GM23338 (cell line): ENCODE measurements at places on chromosomes 1 and 21.

DNA sequence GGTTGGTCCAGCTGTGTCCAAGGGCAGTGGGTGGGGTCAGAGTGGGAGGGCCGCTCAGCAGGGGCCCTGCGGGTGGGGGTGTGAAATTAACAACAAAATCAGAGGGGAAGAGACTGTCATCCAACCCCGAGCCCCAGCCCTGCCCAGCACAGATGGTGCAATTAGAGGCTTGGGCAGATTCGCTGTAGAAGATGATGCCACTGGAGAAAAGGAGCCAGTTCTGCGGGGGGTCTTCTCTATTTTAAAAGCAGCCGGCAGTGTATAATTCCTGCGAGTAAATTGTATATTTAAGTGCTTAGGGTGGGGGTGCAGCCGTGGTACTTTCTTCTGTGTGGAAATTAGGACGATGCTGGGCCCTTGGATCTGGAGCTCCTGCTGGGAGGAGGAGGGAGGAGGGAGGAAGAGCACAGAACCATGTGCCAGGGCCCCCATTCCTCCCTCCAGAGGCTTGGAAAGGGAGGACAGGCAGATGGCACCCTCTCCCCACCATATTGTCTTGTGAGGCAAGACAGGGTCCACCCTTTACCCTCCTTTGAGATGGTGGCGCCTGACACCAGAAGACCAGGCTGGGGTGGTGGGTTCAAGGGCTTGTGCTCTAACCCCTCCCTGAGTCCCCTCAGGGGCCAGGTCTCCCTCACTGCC, 89.2 kb downstream of the ACTL8 start:
- no peak for DNase-seq

- DNase-seq, result no peak
Measured at GRCh38 chr21:27265949-27266348, 299.1 kb upstream of the ADAMTS5 start.

DNA sequence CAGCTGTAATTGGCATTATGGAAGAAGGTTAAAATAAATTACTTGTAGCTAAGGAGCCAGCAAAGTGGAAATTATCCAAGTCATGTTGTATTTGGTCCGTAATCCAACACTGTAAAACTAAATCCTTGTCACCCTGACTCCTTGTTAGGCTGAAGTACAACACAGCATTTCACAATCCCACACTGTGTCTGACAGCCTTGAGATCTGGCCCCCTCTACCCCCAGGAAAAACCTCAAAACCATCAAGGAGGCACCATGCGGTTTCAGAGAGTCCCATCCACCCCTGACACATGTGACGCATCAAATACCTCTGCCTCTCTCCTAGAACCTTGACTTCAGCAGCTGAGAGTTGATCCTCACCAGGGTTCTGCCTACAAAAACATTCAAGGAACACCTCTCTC, 41.0 kb downstream of the LMX1A start:
- DNase-seq, result no peak

DNA sequence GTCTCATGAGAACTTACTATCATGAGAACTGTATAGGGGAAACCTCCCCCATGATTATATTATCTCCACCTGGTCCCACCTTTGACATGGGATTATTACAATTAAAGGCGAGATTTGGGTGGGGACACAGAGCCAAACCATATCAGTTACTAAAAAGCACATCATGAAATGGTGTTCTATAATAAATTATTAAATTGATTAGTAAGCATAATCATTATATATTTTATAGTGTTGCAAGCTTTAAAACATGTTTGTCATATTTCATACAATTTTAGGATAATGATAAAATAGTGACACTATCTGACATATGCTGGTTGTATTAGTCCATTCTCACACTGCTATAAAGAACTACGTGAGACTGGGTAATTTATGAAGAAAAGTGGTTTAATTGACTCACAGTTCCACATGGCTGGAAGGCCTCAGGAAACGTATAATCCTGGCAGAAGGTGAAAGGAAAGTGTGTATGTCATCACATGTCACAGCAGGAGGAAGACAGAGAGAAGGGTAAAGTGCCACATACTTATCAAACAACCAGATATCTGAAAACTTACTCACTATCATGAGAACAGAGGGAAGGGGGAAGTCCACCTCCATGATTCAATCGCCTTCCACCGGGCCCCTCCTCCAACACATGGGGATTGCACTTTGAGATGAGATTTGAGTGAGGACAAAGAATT, 539.2 kb upstream of the OLFM3 start:
- DNase-seq, result no peak

DNA sequence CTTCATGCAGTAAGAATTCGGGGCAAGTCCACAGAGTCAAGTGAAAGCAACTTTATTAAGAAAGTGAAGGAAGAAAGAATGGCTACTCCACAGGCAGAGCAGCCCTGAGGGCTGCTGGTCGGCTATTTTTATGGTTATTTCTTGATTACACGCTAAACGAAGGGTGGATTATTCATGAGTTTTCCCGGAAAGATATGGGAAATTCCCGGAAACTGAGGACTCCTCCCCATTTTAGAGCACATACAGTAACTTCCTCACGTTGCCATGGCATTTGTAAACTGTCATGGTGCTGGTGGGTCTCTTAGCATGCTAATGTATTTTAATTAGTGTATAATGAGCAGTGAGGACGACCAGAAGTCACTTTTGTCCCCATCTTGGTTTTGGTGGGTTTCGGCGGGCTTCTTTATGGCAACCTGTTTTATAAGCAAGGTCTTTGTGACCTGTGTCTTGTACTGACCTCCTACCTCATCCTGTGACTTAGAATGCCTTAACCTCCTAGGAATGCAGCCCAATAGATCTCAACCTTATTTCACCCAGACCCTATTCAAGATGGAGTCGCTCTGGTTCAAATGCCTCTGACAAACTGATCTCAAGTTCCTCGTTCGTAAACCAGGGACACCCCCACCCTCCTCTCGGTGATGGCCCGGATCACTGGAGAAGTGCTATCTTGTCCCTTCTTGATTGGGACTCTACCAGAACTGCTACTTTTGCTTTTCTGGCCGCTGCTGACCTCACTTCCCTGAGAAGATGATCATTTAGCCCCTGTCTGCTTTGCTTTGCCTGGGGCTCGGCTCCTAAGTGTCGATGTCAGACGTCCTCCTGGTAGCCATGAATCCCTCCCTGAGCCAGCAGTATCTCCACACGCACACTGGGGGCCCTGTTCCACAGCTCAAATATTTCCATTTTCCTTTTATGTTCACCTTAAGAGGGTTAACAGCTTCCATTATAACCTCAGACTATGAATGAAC, 48.8 kb downstream of the CLSTN1 start:
- DNase-seq, result no peak

- DNase-seq, result peak; percentile 87
Measured at GRCh38 chr1:204445860-204446412, 34.3 kb upstream of the PPP1R15B start.
